ENCODE measurements at places on chromosomes 6 and 20.
A peak's percentile ranks its signal among the peaks of the same experiment; 100 is the strongest.

DNA sequence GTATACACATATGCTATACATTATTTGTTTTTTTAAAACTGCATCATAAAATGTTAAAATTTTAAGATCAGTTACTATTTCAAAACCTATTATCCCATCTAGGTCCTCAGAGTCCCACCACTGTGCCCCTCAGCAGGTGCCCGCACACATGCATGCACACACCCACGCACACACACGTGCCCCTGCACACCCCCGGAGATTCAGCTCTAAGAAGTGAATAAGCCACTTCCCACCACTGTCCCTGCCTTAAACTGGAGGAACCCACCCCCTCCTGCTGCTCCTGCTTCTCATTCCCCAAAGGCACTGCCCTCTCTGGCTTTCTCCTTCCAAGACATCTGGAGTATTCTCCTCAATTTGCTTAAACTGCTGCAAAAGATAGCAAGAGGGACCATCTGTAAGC is 5.4 kb upstream of the FAM210B start:
- no peak for DNase-seq

DNA sequence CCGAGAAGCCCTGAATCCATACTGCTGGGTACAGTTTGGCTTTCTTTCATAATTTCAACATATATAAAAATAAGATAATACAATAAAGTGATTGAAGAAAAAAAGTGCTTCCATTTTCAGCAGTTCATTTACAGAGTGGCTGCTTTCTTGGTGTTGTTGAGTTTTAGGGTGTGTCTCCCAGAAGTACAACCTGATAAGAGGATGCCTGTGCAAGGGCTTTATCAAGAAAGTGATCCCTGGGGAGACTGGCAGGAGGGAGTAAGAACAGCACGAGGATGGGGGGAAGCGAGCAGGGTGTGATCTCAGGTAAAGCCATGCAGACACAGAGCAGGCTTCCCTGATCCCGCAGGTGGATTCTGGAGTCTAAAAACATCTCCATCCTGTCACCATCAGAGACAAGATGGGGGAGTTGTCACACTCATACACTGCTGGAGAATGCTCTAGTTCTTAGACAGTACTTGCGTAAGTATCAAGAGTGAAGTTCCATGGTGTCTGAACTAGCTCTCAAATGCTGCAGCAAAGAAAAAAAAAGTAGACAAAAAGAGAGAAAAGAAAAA is 395.9 kb downstream of the CDH26 start:
- DNase-seq: no peak

- DNase-seq: no peak
Observed at GRCh38 chr6:14450578-14450977, 333.0 kb downstream of the CD83 start.

- peak; percentile 88 for DNase-seq
Observed at GRCh38 chr6:151160929-151161757, 78.6 kb upstream of the AKAP12 start.

DNA sequence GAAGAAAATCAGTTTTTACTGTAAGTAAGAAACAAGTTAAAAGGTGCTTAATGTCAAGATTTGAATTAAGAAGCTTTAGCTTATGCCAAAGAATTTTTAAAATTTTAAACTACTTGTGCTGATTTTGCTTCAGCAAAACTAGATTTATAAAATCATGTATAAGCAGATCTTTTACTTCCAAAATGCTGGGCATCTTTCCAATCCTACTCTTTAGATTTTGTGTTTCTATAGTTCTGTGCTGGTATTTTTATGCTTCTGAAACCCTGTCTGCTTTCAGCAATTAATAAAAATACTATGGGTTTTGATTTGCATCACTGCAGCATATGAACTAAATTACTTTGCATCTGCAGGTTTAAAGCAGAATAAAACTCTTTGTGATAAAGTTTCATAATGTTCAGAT is 238.6 kb upstream of the RNF217 start:
- peak; percentile 5 for DNase-seq

GRCh38 chr6:125571207-125571755 is 178.2 kb upstream of the HEY2 start:
- no peak for DNase-seq

- no peak for DNase-seq
Observed at GRCh38 chr20:50498071-50498776, 12.0 kb upstream of the PTPN1 start.

All from stomach (tissue), 19 donors.